ENCODE measurements at places on chromosomes 2 and 18.

- peak; percentile 13 for DNase-seq
Measured at GRCh38 chr2:44362207-44363015, 664 bp downstream of the CAMKMT start.

GRCh38 chr18:53745224-53745967 is 479.1 kb downstream of the MBD2 start:
- DNase-seq = no peak

DNA sequence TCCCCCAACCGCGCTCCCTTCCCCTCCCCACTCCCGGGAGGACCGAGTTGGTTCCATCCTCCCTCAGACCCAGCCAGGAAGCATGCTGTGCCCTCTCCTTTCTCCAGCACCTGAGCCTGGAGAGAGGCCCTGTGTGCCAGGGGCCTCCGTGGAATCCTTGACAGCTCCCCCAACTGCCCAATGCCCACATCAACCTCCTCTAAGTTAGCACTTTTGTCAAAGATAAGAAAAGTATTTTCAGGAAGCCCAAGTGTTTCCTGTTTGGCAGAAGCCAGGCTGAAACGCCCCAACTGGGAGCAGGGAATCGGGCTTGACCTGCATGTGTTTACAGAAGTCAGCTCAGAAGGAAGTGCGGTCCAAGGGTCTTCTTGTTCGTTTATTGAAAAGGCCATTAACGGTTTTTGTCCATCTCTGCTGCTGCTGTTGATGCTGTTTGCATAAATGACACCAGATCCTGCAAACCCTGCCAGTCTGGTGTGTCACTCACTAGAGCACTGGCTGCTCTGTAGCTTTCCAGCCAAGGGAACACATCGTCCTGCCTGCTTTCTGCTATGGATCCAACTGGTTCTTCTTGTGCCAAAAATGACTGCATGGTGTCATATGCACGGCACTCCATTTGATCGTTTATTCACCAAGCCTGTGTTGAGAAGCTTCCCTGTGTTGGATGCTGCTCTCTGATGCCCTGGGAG is 35.4 kb upstream of the COL6A3 start:
- DNase-seq = no peak

- no peak for DNase-seq
Measured at GRCh38 chr18:33960417-33960816, 264.3 kb downstream of the NOL4 start.

DNA sequence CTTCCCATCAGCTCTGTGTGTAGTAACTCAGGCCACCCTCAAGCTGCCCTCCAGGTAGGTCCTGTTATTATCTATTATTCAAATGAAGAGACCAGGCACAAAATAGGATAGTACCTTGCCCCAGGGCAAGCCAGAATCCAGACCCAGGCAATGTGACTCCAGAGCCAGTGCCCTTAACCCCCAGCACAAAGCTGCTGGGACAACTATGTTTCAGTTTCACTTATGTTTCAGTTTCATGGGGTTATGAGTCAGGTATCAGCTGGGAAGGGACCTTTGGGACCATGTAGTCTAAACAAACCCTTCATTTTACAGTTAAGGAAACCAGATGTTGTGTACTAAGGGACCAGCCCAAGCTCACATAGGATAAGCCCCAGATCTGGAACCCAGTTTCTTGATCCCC is 10.0 kb downstream of the HK2 start:
- DNase-seq = no peak

DNA sequence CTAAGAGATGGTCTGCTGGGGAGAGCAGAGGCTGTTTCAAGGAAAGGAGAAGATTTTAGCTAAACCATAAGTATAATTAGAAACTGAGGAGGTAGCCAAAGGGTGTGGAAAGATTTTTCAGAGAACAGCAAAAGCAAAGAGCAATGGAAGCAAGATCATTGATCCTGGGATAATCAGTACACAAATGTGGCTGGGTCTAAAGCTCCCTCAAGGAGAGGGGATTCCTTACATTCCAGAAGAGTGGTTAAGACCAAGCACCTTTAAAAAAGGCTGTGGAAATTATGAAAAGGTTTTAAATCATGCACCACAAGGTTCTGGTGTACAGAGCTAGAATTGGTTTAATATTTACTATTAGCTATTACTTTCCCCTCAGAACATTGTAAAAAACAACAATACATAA is 246.0 kb upstream of the UBE2E3 start:
- no peak for DNase-seq

- DNase-seq = no peak
Measured at GRCh38 chr2:216687646-216688045, 7.7 kb downstream of the IGFBP5 start.

DNA sequence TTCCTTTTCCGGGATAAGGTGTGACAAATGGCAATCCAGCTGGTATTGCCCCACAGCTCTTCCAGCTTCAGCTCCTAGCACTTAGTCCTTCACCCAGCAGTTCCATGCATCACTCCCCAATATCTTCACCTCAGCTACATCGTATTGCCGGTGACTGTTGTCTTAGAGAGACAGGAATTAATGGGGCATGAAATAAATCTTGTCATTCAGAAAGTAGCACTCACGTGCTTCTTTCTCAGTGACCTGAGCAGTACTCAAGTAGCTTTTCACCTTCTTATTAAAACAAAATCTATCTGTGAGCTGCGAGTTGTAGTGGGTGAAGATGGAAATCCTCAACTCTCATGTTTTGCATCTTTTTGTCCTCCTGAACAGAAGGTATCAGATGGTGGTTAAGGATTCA is 72.8 kb downstream of the PTH2R start:
- no peak for DNase-seq

DNA sequence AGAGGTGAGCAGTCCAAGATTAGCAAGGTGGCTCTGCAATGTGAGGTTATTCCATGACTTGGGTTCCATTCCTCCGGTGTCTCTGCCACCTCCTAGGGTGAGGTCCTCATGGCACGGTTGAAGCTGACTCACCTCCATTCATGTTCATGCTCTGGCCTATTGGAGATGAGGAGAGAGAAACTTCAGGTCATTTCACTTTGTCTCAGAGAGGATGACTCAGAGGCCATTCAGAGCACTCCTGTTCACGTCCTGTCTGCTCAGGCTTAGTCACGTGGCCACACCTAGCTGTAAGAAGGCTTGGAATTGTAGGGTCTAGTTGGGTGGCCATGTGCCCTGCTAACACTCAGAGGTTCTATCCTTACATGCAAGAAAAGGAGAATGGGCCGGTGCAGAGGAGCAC is 67.5 kb upstream of the MBOAT2 start:
- DNase-seq = no peak

GRCh38 chr2:204315236-204315662 is 230.0 kb upstream of the PARD3B start:
- no peak for DNase-seq

DNA sequence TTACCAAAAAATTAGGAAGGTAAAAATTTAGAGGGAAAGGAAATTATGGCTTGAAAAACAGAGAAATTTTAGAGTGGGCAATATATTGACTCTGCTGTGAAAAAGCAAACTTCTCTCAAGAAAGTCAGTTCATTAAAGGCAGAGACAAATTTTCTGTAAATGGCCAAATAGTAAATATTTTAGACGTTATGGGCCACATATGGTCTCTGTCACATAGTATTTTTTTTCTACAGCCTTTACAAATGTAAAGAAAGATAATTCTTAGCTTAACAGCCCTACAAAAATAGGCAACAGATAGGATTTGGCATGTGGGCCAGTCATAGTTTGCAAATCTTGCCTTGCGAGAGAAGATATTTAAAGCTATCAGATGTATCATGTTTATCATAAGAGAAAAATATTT is 1750.4 kb downstream of the SUCLG1 start:
- DNase-seq = no peak

GRCh38 chr2:3447789-3448317 is 68.4 kb downstream of the TRAPPC12 start:
- DNase-seq = no peak

DNA sequence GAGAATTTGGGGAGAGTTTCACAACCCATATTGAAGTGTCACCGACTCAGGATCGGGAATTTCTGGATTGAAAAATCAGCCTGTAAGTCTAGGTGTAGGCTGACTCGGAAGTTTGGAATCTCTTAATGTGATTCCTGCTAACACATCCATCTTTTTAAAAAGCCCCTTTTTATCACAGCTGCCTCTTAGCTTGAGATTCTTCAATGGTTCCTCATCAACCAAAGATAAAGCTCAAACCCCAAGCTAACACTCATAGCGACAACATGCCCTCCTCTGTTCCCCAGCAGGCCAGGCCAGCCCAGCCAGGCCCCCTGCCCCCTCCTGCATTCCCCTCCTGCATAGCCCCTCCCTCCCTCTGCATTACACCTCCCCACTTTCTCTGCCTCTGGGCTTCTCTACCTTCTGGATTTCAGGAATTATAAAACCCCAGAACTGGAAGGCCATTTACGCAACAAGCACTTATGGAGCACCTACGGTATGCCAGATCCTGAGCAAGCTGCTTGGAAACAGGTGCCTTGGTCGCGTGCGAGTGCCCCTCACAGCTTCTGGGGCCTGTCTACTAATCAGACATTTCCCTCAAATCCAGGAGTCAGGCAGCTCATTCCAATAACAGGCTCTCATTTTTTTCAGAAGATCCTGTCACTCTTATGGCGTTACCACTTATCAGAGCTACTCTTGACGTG is 63.4 kb downstream of the EMX1 start:
- DNase-seq = no peak

GRCh38 chr18:48135436-48135966 is 205.0 kb upstream of the SMAD2 start:
- DNase-seq = no peak

DNA sequence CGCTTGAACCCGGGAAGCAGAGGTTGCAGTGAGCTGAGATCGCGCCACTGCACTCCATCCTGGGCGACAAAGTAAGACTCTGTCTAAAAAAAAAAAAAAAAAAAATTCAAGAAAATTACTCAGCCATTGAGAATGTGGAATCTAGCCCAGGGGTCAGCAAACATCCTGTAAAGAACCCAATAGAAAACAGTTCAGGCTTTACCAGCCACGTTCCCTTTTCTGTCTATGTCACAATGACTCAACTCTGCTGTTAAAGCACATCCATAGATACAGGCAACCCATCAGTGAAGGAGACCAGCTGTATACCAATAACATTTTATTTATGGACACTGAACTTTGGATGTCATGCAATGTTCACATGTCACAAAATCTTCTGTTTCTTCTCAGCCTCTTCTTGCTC is 435.6 kb upstream of the GYPC start:
- no peak for DNase-seq

GRCh38 chr2:135409436-135409835 is 121.6 kb downstream of the ZRANB3 start:
- no peak for DNase-seq

DNA sequence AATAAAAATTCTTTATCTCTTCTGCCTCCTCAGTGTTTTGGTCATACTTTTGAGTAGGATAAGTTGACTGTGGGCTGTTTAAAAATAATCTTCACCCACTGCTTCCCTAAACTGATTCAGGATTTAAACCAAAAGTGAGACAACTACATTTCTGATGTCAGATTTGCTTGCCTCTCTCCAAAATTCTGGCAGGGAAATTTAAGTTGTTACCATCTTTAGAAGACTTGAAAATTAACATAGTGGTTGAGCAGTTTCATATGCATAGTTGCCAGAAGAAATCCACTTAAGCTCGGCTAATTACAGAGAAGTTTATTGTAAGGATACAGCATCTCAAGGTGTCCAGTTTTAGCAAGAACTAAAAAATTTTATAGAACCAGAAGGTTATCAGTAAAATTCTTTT is 57.0 kb downstream of the MAIP1 start:
- no peak for DNase-seq

GRCh38 chr2:134235510-134236144 is 18.2 kb upstream of the MGAT5 start:
- no peak for DNase-seq

DNA sequence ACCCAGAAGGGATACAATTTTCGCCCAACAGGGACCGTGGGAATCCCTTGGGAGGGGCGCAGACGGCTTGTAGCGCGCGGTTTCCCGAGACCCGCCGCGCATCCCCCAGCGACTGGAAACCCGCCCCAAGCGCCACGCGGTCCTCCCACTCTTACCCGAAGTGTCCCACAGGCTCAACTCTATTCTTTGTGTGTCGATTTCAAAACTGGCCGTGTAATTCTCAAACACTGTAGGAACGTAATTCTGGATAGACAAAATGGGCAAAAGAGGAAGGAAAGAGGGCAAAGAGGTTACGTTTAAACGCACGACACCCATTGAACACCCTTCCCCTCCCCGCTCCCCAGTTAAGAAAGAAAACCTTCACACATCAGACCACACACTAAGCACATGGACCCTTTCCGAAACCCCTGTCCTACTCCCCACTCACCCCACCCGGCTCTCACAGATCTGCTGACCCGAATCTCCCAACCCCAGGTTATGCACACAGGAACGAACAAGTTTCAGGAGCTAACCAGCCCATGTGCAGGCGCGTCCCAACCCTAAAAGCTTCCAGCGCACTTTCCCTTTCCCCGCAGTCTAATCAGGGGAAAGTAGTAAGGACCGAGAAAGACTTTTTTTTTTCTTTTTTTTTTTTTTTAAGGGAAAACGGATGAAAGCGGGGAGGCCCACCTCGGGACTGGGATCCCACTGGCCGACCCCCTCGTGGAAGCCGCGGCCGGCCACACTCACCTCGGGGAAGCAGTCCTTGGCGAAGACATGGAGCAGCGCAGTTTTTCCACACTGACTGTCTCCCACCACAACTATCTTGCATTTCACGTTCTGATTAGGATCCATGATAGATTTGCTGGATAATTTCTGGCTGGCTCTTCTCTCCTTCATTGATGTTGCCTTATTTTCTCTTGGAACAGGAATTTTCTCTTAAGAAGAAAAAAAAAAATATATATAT is 655 bp downstream of the RND3 start:
- no peak for DNase-seq

GRCh38 chr2:142865924-142866323 is 11.5 kb upstream of the KYNU start:
- no peak for DNase-seq

DNA sequence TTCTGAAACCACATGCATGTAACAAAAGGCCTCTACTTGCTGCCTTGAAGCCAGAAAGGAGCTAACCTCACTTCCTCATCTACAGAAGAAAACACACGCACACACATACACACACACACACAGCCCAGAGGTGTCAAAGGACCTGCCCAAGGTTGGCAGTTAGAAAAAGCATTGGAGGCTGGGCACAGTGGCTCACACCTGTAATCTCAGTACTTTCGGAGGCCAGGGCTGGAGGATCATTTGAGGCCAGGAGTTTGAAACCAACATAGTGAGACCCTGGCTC is 125.9 kb upstream of the RNF152 start:
- DNase-seq = no peak

DNA sequence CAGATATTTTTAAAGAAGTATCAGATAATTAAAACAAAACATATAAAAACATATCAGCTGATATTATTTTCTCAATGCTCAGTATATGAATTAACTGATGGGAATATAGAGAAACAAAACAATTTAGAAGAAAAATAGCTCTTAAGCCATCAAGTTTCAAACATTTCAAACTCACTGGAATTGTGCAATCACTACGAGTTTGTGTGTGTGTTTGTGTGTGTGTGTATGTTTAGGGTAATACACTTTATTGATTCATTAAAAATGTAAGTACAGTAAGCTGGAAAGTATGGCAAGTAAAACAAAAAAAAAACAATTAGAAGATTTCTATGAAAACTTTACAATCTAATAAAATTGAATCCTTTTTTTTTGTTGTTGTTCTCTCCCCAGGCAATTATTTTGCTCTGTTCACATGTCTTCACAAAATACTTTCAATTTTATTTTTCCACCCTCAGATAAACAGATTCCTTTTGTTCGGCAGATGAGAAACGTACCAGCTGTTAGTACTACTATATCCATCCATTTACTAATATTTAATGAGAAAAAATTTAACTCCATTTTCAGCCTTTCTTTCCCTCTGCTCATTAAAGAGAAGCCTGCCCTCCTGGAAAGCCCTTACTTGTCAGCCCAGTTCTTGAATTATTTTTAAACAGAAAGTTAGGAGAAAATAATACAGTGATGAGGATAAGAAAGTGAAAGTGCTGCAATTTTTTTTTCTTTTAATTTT is 87.6 kb downstream of the SLC8A1 start:
- DNase-seq = no peak

- no peak for DNase-seq
Measured at GRCh38 chr2:167764772-167765341, 482.5 kb downstream of the STK39 start.
